ENCODE measurements at places on chromosomes 7 and 10.

DNA sequence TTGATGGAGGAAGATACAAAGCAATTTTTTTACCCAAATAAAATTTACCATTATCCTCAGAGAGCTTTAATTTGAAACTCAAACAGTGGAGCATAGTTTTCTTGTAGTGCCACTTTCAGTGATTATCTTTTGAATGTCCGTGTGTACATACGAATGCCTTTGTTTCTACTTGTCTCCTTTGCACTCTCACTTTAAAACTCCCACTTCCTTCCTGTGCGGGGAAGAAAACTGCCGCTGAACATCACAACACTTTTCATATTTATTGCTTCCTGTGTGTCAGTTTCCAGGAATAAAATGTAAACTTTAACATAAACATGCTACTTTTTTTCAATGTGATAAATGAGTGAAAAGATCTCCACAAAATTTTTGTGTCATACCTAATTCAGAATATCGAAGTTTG lies 102.4 kb downstream of the SEMA3A start:
- no peak for DNase-seq

DNA sequence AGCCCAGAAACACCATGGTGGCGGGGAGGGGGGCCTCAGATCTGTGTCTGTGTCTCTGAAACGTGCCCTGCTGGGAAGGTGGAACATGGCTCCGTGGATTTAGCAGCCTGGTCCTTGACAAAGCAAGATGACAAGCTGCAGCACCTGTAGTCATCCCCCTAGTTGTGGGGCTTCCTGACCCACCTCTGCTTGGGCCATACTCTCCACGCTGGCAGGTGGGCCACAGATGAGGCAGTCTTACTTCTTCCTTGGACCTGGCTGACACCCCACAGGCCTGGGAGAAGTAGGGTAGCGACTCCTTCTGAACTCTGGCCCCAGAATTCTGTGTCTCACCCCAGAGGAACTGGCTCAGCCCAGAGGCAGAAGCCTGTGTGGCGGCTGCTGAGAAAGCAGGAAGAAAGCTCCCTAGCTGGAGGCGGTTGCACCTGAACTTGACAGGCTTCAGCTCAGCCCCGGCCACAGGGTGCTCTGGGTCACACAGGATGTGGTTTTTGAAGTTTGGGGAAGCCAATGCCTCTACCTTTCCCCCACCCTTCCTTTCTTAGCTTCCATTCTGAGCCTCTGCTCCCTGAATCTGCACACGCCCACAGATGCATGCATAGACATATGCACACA lies 113.9 kb downstream of the ABLIM1 start:
- DNase-seq = no peak

GRCh38 chr10:104417637-104418292 lies 64.1 kb downstream of the CFAP58 start:
- DNase-seq = peak; percentile 14

DNA sequence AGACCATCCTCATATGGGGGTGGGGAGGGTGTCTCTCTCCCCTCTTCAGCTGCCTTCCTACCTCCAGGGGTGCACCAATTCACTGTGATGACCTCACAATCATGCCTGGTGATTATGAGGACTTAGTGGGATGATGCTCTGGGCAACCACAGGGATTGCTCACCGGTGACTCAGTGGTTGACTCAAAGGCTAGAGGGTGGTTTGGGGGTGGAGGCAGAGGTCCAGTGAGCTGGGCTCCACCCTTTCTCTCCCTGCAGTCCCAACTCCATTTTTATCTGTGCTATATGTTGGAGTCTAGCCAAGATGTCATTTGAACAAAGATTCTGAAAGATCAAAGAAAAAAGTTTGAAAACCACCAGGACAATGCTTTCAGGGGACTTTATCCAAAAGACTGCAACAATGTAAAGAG lies 286.9 kb downstream of the KCNMA1 start:
- no peak for DNase-seq

- no peak for DNase-seq
Observed at GRCh38 chr10:72953687-72954086, 919 bp downstream of the PLA2G12B start.

GRCh38 chr7:30143748-30144251 lies 9.0 kb downstream of the MTURN start:
- no peak for DNase-seq

DNA sequence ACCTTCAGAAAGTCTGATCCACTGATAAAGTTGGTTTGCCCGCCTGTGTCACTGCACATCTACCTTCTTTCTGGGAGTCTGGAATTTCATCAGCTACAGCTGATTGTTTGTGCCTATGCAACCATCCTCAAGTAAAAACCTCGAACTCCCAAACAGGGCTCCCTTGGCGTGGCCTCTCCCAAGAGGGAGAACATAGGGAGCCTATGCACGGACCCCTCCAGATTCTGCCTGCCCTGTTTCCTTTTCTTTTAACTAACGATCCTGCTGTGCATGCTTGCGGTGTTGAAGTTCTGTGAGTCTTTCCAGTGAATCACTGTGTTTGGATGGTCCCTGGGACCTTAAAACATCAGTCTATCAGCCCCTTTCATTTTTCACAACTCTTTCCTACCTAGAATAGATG lies 226.9 kb upstream of the SEMA3D start:
- no peak for DNase-seq

- DNase-seq = no peak
Observed at GRCh38 chr10:95220539-95220938, 26.5 kb downstream of the ACSM6 start.

- no peak for DNase-seq
Observed at GRCh38 chr7:70353330-70353945, 755.2 kb downstream of the AUTS2 start.

DNA sequence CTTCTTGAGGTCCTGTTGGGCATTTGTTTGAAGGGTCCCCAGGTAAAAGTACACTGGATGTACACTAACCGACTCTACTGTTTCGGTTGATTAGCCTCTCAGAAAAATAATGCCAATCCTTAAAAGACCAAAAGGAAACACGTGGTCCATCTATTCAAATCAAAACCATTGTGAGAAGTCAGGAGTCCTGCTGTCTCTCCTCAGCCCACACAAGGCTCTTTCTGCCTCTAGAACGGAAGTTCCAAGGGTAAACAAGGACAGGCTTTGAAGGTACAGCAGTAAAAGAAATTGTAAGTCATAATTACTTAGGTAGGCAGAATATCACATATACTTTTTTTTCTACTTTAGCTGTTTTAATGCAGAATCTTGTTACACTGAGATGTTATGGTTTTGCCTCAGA lies 71.7 kb upstream of the TPK1 start:
- no peak for DNase-seq

DNA sequence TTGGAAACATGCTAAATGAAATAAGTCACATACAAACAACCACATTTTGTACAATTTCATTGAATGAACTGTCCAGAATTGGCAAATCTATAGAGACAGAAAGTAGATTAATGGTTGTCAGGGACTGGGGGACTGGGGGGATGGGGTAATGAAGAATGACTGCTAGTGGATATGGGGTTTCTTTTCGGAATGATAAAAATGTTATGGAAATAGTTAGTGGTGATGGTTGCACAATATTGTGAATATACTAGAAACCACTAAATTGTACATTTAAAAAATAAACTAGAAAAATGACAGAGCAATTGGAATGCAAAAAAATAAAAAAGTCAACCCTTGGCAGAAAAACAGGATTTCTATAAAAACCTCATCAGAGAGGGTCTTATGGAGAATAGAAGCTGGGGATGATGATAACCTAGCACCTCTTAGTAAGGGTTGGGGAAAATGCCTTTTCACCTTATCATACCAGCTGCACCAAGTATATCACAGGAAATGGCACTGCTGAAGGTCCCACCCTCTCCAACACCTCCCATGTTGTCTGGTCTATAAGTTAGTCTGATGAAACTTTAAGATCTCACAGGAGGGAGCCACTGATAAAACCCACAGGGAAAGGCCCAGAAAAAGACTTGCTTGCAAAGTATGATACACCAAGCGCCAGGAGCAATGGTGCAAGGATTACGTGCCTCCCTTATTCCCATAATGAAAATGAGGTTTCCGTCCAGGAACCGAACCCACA lies 23.1 kb upstream of the JAZF1 start:
- peak; percentile 68 for DNase-seq

DNA sequence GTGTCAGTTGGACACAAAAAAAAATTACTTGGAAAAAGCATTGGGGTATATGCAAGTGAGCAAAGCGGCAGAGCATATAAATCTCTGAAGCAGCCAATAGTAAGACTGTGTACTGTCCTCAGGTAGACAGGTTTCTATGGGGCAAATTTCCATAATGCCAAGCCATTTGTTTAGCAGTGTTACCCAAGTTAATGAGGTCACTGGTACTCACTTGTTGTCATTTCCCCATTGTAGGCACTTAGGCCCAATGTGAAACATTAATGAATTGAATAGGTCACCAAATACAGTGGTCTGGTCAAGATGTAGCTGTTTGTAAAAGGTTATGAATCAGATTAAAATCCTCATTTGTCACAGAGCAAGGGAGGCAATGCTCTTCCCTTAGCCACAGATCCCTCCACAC lies 27.5 kb downstream of the HOXA1 start:
- DNase-seq = no peak

DNA sequence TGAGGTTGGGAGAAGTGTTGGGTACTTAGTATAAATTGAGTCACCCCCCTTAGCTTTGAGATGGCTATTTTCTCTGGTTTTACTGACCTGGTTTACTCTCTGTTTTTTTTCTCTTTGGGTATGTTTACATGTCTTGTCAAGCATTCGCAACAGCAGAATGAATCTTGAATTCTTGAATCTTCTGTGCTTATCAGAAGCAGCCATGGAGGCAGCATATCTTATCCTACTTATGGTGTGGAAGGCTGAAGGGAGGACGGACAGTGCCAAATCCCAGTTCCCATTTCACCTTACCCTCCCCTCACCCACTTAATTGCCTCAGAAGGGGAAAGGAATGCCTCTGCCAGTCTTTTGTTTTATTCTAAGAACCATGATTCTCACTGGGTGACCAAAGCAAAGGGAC lies 3.7 kb downstream of the SND1 start:
- DNase-seq = no peak

GRCh38 chr10:6600224-6600987 lies 20.3 kb upstream of the PRKCQ start:
- no peak for DNase-seq

GRCh38 chr10:102527546-102527945 lies 23.8 kb downstream of the SUFU start:
- DNase-seq = no peak

DNA sequence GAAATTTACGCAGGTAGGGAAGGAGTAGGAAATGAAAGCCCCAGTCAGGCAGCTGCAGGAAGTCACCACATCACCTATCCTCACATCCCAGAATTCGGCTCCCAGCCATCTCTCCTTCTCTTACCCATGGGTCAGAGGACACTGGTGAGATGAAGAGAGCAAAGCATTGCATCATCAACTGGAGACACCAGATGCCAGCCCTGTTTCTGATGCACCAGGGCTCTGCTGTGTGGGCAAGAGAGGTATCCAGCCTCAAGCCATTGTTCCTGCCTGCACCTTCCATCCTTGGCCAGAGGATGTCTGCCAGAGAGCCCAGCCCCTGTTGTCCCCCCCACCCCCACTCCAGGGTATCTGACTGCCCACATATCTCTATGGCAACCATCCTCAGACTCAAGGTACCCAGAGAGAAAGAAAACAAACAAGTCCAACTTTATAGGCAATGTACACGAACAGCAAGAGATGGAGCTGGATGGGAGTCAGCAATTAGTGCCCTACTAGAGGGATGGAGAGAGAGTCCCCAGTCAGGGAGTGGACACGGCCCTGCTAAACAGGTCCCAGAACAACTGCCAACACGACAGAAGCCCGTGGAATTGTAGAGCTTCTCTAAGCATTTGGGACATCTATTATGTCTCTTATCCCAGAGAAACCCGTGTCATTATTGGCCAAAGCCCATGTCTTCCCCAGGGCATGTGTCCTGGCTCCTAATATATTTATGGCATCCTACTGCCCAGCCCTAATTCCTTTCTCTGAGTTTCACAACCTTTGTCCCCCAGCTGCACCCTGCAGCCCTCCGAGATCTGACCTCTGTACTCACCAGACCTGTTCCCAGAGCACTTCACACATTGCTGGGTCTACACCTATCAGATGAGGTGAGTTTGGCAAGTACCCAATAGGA lies 2.8 kb downstream of the CAMK2G start:
- DNase-seq = no peak

DNA sequence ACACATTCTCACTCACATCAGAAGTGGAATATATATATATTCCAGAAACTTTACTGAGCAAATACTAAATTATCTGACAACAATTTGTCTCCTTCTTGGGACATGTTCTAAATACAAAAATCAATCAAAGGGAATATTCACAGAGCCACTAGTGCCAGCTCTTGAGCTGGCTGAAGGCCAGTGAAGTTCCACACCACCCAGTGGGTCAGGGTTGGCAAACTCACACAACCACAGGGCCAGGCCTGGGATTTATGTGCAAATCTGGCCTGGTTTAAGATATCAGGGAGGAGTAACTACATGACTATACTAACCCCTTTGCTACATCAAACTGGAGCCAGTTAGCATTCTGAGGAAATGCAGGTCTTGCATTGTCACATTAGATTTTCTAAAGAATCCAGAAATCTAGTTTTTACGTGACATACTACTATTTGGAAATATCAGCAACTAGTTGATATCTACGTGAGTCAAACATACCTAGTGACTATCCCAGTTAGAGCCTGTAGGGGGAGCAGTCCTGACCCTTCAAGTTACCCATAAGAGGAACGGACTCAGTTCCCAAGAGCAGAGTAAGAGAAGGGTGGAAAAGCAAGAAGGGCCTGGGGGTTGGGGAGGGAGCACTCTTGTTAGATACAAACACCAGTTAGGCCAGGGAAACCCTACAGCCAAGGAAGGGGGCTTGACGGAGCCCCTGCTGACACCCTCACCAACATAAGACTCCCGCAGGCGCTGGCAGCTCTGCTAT lies 600.4 kb downstream of the KCNMA1 start:
- DNase-seq = peak; percentile 40

- no peak for DNase-seq
Observed at GRCh38 chr7:101496017-101496416, 133.1 kb downstream of the MYL10 start.

- DNase-seq = no peak
Observed at GRCh38 chr10:104104418-104104817, 17.6 kb upstream of the SFR1 start.

GRCh38 chr7:155889636-155890511 lies 77.6 kb upstream of the SHH start:
- DNase-seq = no peak

- no peak for DNase-seq
Observed at GRCh38 chr7:133556048-133556447, 303.2 kb downstream of the EXOC4 start.

DNA sequence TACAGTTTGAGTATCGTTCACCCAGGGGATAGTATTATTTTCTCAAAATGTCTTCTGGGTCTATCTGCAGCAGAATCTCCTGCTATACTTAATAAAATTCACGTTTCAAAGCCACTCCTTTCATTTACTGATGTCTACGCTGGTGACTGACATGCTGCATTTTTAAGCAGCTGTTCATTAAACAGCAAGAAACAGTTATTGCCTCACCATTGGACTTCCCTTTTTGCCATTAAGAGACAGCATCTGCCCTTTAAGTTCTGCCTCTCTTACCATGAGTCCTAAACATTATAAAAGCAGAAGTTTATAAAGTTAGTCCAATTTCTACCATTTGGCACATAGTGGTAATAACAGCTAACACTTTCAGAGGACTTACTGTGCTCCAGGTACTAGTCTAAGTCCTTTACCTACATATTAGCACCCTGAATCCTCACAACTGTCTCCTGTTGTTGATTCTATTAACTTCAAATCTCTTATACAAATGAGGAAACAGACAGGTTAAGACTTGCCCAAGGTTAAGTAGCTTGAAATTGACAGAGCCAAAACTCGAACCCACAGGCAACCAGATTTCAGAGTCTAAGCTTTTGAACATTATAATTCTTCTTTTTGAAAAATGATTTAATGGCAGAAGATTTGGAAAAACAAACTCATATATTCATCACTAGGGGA lies 169.5 kb downstream of the SNX13 start:
- no peak for DNase-seq

- DNase-seq = no peak
Observed at GRCh38 chr10:35540296-35541164, 64.6 kb upstream of the GJD4 start.
